Cardiac muscle cell (in vitro differentiated cells and primary cell): ENCODE measurements at places on chromosomes 4 and X.

- peak; percentile 73 for DNase-seq
Observed at GRCh38 chr4:184960505-184960971, 57.8 kb upstream of the HELT start.

DNA sequence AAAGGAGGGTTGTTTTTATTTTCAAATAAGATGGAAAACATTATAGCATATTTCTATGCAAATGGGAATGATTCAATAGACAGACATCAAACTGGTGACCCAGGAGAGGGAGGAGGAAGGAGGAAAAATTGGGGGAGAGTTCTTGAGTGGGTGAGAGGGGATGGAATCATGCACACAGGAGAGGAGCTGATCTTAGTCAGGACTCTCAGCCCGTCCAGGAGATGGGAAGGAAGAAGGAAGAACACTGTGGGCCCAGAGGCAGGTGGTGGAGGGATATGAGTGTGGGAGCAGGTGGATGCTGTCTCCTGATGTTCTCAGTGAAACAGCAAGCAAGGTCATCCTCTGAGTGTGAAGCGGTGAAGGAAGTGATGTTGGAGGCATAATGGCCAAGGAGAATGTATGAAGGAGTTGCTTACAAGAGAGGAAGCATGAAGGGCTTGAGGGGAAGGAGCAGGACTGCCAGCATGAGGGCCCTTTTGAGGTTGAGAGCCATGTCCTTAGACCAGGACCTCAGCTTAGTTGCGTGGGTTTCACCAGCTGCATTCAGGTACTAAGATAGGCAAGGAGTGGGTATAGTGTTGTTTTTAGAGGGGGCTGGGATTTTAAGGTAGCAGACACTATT is 161.7 kb upstream of the NAP1L5 start:
- DNase-seq = no peak

- no peak for DNase-seq
Observed at GRCh38 chr4:52028970-52029369, 8.8 kb upstream of the LRRC66 start.

- DNase-seq = no peak
Observed at GRCh38 chr4:188955066-188955465, 815.8 kb downstream of the TRIML1 start.

DNA sequence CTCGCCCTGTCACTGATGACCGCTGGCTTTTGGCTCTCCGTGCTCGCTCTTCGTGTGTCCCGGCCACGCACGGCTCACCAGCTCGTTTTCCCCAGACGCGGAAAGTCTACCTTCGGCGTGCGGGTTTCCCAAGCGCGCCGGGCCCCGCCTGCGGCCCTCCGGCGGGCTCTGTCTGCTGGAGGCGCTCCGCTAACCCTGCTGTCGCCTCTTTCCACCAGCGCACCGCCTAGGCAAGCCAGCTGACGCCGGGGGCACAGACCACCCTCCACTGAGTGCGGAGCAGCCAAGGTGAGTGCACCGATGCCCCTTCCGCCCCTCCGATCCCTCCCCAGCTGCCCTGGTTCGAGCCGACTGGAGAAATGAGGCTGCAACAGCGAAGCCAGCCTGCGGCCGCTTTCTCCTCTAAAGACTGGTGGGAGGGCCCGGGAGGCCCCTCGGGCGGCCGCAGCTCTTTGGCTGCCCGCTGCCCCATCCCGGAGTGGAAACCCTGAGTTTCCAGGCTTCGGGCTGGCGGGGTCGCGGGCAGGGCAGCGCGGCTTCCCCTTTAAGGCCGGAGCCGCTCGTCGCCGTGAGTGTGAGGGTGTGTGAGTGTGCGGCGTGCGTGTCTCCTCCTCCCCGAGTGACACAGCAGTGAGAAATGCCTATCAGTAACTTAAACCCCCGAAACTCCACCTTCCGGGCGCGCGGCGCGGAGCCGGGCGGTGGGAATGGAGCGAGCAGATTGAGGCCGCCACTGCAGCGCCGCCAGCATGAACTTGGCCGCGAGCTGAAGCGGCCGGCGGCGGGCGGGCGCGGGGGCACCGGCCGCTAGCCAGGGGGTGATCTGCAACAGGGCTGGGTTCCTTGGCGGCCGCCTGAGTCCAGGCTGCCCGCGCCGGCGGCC is at the start of gene MAMLD1:
Gene MAMLD1 (plus strand): TSS at position 719 of the 883 bp plus-strand sequence. CDS start 82,200 bp downstream, outside the sequence.
- DNase-seq = peak; percentile 37

DNA sequence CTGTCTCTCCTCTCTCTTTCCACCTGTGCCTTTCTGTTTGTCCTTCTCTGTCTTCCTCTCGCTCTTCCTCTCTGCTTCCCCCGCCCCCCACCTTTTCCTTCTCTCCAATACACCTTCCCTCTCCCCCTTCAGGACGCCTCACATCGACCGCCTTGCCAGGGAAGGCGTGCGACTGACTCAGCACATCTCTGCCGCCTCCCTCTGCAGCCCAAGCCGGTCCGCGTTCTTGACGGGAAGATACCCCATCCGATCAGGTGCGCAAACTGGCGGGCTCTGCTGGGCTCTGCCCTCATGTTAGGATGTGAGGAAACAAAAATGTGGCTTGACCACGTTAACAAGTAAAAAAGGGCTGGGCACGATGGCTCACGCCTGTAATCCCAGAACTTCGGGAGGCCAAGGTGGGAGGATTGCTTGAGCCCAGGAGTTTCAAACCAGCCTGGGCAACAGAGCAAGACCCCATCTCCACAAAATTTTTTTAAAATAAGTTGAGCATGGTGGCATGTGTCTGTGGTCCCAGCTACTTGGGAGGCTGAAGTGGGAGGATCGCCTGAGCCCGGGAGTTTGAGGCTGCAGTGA is 35.2 kb downstream of the ARSF start:
- DNase-seq = no peak

DNA sequence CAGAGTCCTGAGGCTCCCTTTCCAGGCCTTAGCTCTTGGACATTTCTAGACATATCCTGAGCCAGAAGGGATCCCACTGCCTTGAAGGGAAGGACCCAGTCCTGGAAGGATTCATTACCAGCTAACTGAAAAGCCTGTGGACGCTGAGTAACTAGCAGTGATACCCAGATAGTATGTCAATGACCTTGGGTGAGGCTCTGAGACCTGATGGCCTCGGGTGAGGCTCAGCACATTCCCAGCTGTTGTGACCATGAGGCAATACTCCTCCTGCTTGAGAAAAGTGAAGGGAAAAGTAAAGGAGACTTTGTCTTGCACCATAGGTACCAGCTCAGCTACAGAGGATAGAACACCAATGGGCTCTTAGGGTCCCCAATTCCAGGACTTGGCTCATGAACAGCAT is 268.1 kb downstream of the DKK2 start:
- no peak for DNase-seq

GRCh38 chr4:6578221-6578620 is 3.2 kb downstream of the MAN2B2 start:
- DNase-seq = no peak

- no peak for DNase-seq
Observed at GRCh38 chr4:107216379-107216778, 180.3 kb upstream of the DKK2 start.

DNA sequence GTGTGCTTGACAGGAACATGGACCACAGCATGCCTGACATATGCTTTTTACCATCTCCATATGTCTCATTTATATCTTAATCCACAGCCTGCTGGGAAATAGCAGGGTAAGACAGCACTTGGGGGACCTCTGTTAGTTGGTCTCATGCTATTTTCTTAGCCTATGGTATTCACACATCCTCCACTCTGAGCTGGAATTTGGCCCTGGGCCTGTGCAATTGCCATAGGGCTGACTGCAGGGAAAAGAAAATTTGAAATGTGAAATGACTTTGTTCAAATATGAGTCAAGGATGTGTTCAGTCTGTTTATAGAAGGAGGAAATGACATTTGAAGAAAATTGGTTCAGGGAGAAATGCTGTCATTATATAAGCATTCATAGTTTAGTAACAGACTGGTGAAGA is 9.6 kb upstream of the MAP7D3 start:
- DNase-seq = peak; percentile 54

DNA sequence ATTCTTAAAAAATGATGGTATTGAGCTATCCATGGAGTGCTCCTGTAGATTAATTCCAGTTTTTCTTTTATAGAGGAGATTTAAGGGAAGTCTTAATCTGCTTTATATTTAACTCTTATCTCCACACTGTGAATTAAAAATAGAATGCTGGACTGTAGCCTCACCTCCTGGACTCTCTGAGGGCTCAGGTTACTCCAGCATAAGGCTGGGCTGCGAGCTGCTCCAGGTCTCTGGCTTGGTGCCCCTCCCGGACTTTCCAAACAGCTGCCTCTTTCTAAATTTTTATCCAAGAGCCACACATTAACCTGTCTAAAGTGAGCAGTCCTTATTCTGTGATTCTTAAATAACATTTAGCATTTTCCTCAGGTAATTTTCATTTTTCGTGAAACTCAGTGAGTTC is 218.7 kb upstream of the JADE1 start:
- DNase-seq = peak; percentile 54

DNA sequence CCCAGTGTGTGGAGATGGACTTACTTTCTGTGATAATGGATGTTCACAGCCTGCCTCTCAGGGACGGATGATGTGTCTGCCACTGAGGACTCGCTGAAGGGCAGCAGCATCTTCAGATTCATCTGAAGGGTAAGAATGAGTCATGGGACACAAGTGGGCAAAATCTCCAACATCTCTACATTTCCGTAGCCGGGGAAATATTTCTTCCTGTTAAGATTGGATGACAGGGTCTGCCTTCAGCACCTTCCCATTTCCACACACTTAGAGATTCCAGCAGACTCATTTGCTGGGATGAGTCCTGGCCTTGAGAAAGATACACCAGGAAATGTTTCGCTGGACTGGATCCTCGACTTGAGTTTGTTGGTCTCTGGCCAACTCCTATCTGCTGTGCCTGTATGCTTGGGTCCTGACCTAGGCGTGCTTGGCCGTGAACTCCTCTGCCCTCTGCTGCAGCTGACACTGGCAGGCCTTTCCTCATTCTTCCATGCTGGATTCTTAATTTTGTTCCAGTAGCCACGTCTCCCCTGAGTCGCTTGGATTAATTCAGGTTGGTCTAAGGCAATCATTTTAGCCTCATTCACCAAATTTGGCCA is 46.5 kb upstream of the SOD3 start:
- DNase-seq = peak; percentile 25

GRCh38 chrX:93422693-93423092 is 250.7 kb downstream of the NAP1L3 start:
- DNase-seq = peak; percentile 4

DNA sequence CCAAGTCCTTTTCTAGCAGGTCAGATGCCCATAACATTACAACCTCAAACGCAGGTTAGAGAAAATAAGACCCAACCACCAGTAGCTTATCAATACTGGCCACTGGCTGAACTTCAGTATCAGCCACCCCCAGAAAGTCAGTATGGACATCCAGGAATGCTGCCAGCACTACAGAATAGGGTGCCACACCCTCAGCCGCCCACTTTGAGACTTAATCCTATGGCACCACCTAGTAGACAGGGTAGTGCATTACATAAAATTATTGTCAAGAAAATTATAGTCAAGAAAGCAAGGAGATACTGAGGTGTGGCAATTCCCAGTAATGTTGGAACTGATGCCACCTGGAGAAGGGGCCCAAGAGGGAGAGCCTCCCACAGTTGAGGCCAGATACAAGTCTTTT is 19.9 kb upstream of the TRIM61 start:
- no peak for DNase-seq

DNA sequence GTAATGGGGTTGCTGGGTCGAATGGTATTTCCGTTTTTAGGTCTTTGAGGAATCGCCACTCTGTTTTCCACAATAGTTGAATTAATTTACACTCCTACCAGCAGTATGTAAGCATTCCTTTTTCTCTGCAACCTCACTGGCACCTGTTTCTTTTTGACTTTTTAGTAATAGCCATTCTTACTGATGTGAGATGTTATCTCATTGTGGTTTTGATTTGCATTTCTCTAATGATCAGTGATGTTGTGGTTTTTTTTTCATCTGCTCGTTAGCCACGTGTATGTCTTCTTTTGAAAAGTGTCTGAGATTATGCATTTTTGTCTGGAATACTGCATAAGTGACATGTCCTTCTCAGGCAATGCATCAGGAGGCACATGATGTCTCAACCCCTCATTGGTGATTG is 28.8 kb downstream of the REPS2 start:
- no peak for DNase-seq

- no peak for DNase-seq
Observed at GRCh38 chr4:136731025-136731424, 801.3 kb downstream of the PCDH18 start.

DNA sequence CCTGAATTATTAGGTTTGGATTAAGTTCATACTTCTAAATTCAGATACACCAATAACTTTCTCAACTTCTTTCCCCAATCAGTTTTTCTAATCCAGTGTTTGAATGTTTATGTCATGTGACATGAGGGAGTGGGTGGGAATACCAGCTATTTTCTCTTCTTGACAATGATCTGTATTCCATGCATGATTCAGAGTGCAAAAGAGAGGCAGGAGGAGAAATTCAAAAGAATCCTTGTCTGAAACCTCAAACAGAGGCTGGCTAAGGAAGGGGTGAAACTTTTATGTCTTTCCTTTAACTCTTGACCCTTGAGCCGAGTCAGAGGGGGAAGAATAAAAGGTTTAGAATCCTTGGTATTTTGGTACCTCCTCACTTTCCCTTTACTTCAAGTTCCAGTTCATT is 544.7 kb downstream of the SPRY1 start:
- DNase-seq = peak; percentile 21

- DNase-seq = no peak
Observed at GRCh38 chrX:25534091-25534490, 518.3 kb upstream of the ARX start.
